ENCODE measurements at places on chromosomes 12 and 14.

GRCh38 chr14:93299416-93299815 is 33.4 kb downstream of the BTBD7 start:
- no peak for DNase-seq

DNA sequence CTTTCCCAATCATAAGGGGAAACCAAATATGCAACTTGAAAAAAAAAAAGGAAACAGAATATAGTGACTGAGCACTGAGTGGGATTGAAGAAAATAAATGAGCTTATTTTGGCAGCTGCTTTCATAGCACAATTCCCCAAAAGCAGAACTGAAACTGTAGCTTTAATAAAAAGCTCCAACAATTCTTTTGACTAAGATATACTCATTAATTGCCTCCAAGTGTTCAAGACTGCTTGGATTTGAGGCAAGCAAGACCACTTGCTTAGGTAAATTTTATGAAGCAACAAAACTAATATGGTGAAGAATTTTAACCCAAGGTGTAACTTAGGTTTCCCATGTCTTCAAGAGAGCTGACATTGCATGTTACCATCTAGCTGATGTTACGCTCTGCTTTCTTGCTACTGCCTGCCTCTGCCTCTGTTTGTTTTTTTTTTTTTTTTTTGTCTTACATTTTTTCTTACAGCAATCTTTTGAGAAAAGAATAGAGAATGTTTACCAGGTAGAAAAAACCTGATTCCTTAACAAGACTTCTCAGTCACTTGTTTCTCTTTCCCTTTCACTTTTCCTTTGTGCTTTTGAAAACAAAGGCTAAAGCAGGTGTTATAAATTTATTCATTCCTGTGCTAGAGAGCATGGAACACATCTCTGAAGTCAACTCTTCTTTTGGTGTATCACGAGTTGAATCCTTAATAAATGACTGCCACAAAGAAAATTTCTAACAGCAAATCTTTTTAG is 134.4 kb downstream of the BCAT1 start:
- DNase-seq: no peak

GRCh38 chr14:40096968-40097367 is 664.7 kb upstream of the FBXO33 start:
- no peak for DNase-seq

- no peak for DNase-seq
Observed at GRCh38 chr12:121826318-121827150, 22.7 kb downstream of the SETD1B start.

DNA sequence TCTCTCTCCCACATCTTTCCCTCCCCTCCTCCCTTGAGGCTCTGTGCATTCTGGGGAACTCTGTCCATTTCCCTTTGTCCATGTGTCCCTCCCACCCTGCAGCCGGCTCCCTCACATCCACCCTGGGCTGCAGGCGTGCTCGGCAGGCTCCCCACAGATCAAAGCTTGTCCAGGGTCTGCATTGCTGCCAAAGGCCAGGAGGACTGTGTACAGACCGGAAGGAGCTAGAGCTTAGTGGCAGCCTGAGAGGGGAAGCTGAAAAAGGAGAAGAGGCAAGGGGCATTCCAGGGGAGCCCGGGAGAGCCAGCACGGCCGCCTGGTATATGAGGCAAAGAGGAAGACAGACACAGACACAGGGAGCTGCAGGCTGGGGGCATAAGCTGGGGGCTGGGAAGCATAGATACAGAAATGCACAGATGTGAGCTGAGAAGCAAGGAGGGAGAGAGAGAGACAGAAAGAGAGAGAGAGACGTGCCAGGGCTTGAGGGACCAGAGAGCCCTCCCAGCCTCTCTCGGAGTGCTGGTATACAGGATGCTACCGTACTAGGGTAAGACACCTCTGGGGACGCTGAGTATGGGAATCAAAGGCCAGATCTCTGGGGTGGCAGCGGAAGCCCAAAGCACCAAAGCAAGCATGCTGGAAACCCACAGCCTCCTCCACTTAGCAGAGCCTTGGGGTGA is 3.3 kb downstream of the CD4 start:
- no peak for DNase-seq

DNA sequence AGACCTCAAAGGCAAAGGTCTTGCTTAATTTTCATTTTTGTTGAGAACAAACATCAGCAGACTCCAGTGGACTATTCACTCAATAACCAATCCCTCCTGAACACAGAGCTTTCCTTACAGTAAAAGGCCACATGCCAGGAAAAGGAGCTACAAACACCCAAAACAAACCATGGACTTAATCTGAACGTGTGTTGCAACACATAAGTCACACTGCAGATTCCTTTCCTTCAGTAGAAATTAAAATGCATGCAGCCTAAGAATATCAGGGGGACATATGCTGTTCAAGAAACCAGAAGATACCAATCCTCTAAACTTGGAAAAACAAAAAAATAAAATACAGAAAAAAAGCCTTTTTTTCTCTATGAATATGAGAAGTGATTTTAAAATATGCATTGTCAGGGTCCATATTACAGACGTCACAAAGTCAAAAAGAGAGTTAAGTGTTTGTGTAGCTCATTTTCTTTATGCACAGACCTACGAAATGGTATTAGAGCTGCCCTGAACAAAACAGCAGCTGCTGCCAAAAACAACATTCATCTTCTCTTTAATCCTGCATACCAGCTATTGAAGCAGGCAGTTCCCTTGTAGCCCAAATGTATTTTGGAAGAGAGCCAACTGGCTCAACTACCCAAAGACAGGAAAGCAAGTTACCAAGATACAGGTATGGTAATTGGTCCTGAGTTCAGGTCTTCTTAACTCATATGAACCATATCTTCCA is 26.2 kb downstream of the KITLG start:
- DNase-seq: no peak

DNA sequence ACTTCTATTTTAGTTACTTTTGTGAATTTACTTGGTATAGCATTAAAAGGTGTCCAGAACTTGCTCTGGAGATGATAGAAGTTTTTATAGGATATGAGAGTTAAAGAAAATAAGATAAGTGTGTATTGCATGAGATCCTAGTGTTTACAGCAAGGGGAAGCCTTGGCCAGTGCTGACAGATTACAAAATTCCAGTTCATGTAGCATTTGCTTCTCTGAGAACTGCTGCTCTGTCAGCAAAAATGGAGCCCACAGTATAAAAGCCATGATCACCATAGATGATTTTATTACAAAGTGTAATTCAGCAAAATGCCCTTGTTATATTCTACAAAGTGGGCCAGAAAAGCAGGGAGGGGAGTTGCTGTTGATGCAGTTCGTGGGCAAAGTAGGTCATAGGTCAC is 40.0 kb upstream of the ATF1 start:
- DNase-seq: no peak

DNA sequence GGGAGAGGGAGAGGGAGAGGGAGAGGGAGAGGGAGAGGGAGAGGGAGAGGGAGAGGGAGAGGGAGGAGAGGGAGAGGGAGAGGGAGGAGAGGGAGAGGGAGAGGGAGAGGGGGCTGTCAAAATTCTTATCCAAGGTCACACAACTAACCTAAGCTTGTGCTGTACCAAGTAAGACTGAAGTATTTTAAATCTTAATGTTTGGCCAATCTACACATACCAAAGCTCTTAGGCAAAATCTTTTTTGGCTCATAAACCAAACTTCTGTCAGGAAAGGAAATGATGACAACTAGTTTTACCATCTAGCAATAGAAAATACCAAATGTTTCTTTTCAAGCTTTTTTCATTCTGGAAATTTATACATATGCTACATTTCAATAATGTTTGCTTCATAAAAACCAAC is 33.8 kb downstream of the CCDC38 start:
- no peak for DNase-seq

GRCh38 chr14:94244182-94244581 is 48.9 kb downstream of the SERPINA10 start:
- DNase-seq: no peak

DNA sequence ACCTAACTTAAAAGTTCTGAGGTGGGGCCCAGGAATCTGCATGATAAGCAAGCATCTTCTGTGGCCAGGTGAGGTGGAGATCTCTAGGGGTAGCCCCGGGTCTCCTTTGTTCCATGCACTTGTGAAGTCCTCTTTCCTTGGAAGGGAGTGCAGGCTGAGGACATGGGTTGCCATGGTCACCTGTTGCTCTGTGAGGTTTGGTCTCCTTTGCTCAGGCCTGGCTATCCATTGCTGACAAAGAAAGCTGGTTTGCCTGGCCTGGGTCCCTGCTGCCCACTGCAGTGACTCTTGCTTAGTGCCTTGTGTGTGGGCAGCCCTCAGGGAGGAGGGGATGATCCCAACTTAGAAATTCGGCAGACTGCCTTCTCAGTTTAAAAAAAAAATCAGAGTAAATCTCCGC is 11.1 kb downstream of the NRXN3 start:
- no peak for DNase-seq

- peak; percentile 28 for DNase-seq
Observed at GRCh38 chr14:23294734-23295561, 7.7 kb downstream of the PPP1R3E start.

DNA sequence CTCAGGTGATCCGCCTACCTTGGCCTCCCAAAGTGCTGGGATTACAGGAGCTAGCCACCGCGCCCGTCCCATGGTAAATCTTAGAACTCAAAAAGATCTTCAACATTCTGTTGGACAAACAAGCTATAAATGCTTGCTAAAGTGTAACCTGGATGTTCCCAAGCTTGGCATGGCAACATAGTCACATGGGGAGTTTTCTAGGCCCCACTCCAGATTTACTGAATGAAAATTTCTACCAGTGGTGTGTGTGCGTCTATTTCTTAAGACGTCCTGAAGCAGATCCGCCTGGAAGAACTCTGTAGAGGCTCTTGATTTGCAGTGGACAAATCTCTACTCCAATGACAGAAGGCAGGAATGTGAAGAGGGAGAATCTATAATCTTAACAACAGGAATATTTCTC is 59.9 kb downstream of the ZFYVE21 start:
- DNase-seq: no peak

- DNase-seq: no peak
Observed at GRCh38 chr12:132946246-132946820, 9.8 kb downstream of the ZNF605 start.

- DNase-seq: no peak
Observed at GRCh38 chr12:92929983-92930382, 888 bp upstream of the EEA1 start.

DNA sequence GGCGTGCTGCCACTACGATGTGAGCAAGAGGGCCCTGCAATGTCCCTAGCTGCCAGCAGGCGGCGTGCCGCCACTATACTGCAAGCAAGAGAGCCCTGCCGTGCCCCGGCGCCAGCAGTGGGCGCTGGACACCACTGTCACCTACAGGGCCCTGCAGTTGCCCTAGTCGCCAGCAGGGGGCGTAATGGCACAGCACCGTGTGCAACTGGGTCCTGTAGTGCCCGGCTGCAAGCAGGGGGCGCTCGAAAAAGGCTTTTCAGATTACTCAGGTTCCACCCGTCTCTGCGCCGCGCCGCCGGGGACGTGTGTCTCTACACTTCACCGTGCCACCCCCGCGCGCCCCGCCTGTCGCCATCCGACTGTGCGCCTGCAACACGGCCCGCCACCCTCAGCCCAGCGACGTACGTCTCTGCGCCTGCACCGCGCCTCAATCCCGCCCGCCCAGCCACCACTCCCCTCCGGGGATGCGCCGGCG is 1356.9 kb downstream of the TMEM121 start:
- DNase-seq: no peak

DNA sequence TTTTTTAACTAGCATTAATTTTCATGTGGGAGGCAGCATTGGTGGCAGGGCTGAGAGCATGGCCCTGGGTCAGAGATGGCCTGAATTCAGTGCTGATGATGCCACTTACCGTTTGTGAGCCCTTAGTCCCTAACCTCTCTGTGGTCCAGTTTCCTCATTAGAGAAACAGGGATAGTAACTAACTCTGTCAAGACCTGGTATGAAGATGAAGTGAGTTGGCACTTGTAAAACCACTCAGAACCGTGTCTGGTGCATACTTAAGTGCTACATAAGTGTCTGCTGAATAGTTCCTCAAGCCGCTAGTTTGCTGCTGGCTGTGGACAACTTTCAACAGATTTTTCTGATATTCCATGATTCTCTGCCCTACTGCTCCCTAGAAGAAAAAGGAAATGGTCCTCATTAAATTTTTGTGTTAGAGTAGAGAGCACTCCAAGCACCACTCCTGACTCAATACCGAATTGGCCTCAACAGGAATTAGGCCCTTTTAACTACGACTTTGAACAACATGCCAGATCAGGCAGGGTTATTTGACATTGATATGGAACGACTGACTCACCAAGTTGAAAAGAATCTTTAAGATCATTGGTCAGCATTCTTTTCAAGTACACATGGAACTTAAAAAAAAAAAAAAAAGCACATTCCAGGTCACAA is 250.2 kb downstream of the ANO2 start:
- DNase-seq: no peak

GRCh38 chr12:50639721-50640120 is 124.2 kb upstream of the ATF1 start:
- DNase-seq: no peak

- no peak for DNase-seq
Observed at GRCh38 chr12:121628536-121628935, 2.2 kb downstream of the ORAI1 start.

DNA sequence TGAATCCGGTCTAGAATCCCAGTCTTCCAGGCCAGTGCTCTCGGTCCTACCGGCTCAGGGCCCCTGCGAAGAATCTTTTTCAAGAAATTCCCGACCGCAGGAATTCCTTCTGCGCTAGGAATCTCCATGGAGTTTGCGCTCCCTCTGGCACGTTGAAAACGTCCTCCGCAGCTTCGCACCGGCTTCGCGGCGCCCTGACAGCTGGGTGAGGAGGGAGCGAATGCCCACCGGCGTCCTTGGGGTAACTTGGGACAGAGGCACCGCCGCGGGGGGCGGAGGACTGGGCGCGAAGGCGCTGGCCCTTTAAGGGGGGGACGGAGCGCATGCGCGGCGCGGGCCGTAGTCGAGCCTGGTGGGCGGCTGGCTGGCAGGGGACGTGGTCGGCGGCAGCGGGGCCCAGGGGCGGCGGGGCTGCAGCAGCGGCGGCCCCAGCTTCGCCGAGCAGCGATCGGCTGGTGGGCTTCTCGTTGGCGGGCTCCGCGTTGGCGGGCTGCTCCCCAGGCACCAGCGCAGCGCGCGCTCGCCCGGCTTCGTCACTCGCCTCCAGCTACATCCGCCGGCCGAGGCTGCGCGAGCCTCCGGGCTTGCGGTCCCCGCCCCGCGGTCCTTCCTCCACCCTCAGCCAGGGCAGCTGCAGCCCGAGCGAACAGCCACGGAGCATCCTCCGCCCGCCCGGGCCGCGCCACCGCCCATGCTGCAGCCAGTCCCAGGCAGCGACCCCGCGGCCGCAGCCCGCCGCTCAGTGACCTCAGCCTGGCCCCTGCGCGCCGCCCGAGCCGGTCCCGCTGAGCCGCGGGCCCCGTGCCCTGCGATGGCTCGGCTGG is at the start of gene VASH1:
Gene VASH1 (plus strand): TSS at position 333 of the 824 bp plus-strand sequence. CDS start 1,354 bp downstream, outside the sequence.
- DNase-seq: no peak

GRCh38 chr12:15256761-15257160 is 35.5 kb upstream of the RERG start:
- no peak for DNase-seq

GRCh38 chr12:46699986-46700385 is 125.8 kb downstream of the SLC38A4 start:
- no peak for DNase-seq

- no peak for DNase-seq
Observed at GRCh38 chr14:22648506-22648905, 4.4 kb upstream of the OR6J1 start.

All from activated CD4-positive, CD25-positive, alpha-beta regulatory T cell treated with anti-CD3 and anti-CD28 coated beads, Interleukin-2, amount 50 U/mL, for 16 hours (primary cell).